ENCODE measurements at places on chromosomes 5 and 9.

DNA sequence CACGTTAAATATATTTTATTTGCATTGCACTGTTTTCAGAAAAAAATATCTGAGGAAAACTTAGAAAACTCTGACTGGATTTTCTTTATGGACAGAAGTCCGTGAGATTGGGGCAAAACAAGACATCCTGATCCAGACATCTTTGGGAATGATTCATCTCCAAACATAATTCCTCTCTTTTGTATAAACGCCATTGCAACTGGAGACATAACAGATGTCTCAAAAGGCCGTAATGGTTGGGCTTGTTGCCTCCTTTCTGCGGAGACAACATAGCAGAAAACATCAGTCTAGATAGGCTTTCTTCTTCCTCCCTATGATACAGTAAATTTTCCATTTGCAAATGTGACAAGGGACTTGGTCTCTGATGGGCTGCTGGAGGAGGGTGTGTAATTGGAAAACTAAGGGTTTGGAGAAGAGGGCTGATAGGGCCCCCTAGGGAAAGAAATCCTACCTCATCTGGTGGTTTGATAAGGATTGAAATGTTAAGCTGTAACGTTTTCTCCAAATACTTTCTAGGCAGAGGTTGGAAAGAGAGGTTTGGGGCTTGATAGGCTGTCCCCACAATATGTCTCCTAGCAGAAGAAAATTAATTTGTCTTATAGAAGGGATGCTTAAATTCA is 631.5 kb upstream of the ST8SIA4 start:
- DNase-seq: no peak

- no peak for DNase-seq
These were observed 259.0 kb downstream of the NDUFS4 start for GRCh38 chr5:53819482-53819881.

GRCh38 chr9:81239388-81239787 is 450.0 kb downstream of the TLE1 start:
- DNase-seq: no peak

DNA sequence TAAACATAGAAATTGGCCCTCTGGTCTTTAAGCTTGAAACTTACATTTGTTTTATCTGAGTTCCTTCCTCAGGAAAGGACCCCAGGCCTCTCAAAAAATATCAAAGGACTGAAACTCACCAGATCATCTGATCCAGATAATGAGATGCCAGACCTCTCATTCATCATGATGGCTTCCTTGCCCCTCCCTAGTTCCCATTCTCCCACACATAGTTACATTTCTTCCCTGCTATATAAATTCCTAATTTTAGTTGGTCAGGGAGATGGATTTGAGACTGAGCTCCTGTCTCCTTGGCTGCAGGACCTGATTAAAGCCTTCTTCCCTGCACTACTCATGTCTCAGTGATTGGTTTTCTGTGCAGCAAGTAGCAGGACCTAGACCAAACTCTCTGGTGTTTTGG is 119.4 kb upstream of the SPIN1 start:
- no peak for DNase-seq

- no peak for DNase-seq
These were observed 79.5 kb upstream of the ZNF608 start for GRCh38 chr5:124825983-124826337.

GRCh38 chr9:125747765-125748445 is 732 bp downstream of the PBX3 start:
- DNase-seq: no peak

- DNase-seq: peak; percentile 88
These were observed 41.8 kb upstream of the S1PR3 start for GRCh38 chr9:88949425-88949824.

GRCh38 chr5:123722451-123722850 is 210.5 kb downstream of the CSNK1G3 start:
- DNase-seq: no peak

- DNase-seq: no peak
These were observed 44.1 kb downstream of the DPYSL3 start for GRCh38 chr5:147465747-147466146.

- no peak for DNase-seq
These were observed 37.8 kb upstream of the CRB2 start for GRCh38 chr9:123318202-123318601.

DNA sequence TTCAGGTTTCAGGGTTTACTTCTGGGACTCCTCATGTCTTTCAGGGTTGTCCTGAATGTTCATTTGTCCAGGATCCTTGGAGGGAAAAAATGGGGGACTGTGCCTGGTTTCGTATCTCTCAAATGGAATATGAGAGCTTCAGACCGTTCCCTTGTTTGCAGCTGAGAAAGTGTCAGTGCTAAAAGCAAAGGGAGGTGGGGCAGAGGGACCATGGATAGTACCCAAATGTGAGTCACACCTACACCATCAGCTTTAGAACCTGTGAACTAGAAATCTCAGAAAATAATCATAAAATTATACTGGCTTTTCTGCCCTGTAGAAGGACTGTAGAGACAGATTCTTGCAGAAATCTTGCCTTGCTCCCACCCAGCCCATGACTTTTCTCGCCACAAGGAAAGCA is 84.3 kb upstream of the TAF11L2 start:
- DNase-seq: no peak

GRCh38 chr9:109574061-109574882 is 76.2 kb upstream of the PTPN3 start:
- peak; percentile 10 for DNase-seq

DNA sequence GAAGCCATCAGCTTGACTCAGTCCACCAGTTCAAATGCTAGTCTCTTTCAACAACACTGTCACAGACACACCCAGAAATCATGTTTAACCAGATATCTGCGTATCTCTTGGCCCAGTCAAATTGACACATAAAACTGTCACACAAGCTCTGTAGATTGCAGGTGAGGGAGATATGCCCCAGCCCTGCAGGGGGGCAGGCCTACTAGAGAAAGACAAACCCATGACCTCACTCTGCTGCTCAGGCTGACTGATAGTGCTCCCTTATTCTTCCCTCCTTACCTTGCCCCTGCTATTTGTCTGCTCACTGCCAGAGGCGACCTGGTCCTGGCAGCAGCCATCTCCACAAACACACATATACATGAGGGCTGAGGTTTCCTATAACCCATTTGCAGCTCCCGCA is 351.3 kb downstream of the DRD1 start:
- DNase-seq: no peak

- DNase-seq: no peak
These were observed 27.3 kb downstream of the RXRA start for GRCh38 chr9:134353539-134353938.

GRCh38 chr5:13749766-13750165 is 194.7 kb downstream of the DNAH5 start:
- DNase-seq: no peak

DNA sequence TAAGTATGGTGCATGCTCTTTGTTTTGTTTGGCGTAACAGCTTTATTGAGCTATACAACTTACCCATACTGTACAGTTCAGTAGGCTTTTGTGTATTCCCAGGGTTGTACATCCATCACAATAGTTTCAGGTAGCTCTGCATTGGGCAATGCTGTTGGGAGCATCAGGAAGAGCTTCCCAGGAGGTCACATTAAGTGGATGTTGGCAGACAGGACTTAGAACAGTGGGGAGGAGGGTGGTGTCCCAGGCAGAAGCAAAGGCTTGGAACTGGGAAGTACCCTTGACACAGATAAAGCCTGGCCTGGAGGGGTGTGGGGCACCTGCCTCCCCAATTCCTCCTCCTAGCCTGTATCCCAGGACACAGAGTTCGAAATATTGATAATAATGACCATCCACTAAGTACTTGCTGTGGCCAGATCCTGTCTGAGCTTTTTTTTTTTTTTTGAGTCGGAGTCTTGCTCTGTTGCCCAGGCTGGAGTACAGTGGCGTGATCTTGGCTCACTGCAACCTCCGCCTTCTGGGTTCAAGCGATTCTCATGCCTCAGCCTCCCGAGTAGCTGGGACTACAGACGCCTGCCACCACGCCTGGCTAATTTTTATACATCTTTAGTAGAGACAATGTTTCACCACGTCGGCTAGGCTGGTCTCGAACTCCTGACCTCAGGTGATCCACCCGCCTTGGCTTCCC is 1.3 kb downstream of the BBLN start:
- no peak for DNase-seq

- DNase-seq: no peak
These were observed 223.0 kb downstream of the AUH start for GRCh38 chr9:91138760-91139159.

- DNase-seq: no peak
These were observed 14.7 kb downstream of the SIL1 start for GRCh38 chr5:139183502-139183901.

- DNase-seq: no peak
These were observed 23.1 kb upstream of the QSOX2 start for GRCh38 chr9:136268735-136269134.

DNA sequence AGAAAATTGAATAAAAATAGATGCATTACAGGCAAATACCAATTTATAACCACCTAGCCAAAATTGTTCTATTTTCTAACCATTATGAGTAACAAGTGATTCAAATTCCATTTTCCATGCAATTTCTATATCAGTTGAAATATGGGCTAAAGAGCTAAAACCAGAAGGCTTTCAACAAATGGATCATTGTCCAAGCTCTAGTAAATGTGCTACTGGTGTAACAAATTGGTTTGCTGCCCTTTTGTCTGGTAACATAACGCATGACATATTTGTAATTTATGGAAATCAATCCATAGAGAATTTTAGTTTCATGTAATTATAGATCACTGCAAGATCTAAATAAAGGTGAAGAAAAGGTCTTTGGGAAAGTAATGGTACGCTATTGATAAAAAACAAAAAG is 708.0 kb upstream of the GRAMD2B start:
- no peak for DNase-seq

GRCh38 chr9:110648696-110649095 is 19.9 kb upstream of the MUSK start:
- no peak for DNase-seq

DNA sequence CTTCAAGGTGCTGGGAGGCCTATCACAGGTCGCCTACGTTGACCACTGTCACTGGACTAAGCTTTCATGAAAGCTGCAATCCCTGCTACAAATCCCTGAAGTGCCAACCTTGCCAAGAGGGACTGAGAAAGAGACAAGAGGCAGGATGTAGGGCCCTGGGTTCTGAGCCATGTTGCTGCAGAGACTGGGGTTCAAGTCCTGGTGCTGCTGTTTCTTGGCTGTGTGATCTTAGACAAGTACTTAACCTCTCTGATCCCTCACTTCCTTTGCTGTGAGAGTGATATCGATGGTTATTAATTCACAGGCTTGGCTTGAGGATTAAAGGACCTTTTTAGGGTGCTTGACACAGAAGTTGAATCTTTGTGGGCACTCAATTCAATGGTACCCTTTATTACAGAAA is 15.5 kb downstream of the CSF1R start:
- DNase-seq: no peak

DNA sequence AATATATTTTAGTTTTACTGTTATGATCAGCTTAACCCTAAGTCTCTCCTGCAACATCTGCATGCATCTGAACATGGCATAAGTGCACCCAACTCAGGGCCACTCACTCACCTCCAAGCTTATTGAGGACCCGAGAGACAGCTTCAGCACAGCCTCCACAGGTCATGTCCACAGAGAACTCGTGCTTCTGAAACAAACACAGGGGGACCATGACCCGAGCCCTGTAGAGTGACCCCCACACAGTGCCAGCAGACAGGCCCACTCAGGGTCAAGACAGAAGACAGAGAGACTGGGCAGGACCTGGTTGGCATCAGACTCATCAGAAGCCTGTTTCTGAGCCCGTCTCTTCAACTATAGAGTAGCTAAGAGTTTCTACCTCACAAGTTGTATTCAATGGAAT is 6.8 kb downstream of the ATOX1 start:
- DNase-seq: no peak

DNA sequence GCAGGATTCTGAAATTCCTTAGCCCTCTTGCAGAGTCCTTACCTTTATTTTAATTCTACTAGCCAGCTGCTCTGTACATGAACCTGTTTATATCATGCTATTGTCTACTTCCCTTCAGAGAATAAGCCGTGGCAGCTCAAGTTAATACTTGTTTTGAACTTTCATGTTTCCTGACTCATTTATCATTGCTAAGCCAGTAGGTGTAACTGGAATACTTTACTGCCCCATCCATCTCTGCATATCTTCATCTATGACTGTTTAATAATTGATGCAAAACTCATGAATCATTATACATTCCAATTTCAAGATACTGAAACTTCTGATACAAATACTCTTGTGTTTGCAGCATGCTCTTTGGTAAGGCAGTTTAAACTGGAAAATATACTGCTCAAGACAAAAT is 174.7 kb downstream of the PPP2R2B start:
- no peak for DNase-seq

DNA sequence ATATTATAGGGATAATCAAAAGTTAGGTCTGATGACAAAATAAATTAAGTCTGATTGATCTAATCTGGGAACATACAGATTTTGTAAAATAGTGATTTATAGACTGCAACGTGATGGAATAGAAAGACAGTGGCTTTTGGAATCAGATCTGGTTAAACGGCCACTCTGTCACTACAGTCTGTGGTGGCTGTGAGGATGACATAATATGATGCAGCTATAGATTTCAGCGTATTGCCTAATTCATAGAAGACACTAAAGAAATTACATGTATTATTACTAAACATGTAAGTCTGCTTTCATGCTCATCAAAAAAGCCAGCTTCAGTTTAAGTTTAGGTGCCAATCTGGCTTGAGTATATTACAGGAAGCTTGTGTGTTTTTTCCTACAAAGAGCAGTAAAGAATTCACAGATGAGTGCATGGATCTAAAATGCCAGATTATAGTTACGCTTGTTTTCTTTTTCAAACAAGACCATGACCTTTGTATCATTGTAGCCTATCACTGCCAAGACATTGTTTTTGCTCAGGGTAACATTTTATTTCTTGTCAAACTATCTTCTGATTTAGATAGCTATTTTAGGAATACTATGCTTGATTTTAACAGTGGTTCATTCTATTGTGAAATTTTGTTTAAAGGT is 25.7 kb downstream of the CPEB4 start:
- DNase-seq: no peak

DNA sequence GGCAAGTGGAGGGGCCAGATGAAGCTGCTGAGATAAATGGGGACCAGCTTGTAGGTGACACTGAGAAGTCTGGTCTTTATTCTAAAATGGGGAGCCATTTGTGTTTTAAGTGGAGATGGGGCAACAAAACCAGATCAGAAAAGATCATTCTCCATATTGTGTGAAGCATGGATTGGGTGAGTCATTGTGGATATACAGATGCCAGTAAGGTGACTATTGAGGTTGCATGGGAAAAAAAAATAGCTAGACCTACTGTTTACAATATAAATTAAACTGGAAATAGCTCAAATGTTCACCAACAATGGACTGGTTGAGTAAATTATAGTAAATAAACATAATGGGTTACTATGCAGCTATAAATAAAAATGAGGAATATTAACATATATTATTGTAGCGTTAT is 5.4 kb upstream of the MAP1B start:
- DNase-seq: no peak

DNA sequence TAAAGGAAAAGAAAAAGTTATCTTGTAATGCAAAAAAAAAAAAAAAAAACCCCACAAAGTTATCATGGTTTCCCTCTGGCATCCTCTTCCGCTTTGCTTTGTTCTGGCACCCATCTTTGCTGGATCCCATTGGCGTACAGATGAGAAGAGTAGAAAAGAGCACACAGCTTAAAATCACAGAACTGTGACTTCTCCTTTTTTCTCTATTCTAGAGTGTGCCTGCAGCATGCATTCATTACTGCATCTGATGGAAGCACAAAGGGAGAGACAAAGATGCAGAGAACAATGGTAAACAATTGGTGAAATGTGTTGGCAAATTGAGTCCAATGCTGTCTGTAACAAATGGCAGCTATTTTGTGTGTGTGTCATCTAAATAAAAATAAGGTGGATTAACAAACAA is 440.8 kb upstream of the PIK3R1 start:
- DNase-seq: no peak

Measured in skeletal muscle cell (primary cell).